GM23248 (cell line): ENCODE measurements at places on chromosomes 1 and 21.

DNA sequence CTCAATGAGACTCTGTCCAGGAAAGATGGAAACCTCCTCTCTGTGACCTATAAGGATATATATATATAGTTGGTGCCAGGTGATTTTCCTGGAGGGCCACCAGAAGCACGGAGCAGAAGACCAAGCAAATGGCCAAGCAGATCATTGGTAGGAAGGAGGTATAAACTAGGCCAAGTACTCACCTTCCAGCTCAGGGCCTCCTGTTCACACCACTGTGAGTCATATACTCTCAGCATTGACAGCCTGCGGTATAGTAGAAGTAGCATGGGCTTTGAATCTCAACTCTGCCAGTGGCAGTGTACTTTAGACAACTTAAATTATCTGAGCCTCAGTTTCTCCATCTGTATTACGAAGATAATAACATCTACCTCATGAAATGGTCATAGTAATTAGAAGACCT, 15.4 kb downstream of the IL12RB2 start:
- no peak for DNase-seq

DNA sequence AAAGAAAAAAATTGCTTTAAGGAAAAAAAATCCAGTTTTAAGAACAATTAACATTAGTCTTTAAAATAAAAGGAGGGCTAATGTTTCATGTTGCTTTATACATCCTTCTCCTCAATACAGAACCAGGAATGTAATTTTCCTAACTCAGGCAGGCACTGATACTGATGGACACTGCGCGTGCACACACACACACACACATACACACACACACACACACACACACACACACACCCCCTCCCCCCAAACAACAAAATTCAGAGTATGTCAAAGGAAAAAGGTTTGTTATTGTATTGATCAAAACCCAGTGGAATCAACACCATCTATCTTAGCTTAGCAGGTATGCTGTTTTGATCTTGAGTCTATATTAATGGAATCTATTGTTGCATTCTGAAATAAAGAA, 31.6 kb downstream of the PTP4A2 start:
- DNase-seq: no peak

GRCh38 chr1:41892301-41892781, 26.4 kb downstream of the HIVEP3 start:
- no peak for DNase-seq

DNA sequence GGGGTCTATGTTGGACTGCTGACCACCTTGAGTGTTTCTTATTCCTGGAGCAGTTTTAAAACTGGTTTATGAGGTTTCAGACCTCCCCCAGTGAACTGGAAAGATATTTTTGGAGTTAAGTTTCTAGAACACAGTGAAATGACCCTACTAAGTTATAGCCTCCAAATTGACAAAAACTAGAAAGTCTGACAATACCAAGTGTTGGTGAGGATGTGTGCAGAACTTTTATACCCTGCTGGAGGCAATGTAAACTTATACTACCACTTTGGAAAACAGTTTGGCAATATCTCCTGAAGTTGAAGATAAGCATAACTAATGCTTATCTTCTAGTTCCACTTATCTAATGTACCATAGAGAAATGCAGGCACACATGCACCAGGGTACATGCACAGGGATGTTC, 10.4 kb downstream of the OLFML2B start:
- no peak for DNase-seq

DNA sequence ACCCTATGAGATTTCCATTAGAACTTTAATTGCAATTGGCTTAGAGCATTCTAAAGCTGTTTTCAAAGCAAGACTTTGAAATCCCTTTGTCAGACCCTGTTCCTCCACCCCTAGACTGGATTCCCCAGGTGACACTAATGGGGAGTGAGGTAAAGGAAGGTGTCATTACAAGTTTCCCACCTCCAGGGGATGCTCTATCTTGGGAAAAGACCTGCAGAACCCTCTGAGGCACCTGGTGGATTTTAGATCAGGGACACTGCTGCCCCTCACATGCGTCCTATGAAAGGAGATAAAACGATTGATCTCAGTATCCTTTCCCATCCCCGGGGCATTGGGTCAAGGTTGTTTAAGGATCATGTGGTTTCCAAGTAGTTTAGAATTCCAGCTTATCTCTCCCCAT, 80.3 kb upstream of the RGS4 start:
- no peak for DNase-seq

DNA sequence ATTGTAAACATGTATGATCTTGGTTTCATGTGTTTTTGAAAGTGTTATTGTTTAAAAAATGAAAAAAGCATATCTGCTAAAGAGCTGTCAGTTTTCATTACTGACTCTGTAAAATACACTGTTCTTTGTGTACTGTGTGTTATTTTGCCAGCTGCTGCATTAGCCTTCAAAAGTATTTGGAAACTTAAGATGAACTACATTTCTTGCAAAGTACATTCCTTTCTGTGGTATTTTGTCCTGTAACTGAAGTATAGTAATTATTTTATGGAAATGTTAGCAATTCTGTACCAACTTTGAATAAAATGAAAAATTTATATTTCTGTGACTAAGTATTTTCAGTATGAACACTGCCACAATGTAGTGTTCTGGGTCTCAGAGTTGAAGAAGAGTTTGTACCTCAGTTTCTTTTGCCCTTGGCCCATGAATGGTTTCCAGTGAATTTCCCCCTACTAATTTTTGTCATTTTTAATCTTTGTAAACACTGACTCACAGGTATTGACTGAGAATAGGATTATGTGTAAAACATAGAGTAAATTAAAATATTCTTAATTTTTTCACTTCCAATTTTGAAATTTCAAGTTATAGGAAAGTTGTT, 32.7 kb downstream of the MRPS6 start:
- DNase-seq: no peak

DNA sequence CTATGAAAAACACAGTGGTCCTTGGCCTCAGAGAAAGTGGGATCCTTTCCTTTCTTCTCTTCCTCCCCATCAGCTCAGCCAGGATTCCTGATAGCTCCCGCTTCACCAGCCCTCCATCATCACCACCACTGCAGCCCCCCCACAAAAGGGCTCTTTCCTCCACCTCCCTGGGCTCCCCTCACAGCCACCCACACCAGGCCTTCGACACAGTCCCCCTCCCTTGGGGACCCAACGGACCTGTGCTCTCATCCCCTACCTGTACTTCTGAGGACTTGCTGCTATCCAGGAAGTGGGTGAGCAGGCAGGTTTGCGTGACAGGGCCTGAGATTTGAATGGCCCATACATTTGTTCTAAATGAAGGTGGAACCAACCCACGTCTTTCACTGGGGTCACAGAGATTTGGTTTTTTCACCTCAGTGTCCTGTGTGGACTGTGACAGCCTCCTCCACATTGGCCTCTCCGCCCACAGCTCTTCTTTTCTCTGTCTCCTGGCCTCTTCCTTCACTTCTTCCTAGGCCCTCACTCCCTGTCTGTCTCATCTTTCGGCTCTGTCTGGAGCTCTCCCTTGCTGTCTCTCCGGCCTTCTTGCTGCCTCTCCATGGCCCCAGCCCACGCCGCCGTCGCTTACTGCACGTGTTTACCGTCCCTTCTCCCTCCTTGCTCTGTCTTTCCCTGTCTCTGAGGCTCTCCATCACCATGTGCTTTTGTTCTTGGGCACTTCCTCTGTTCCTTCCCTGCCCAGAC, 238.6 kb downstream of the FOXD2 start:
- no peak for DNase-seq

DNA sequence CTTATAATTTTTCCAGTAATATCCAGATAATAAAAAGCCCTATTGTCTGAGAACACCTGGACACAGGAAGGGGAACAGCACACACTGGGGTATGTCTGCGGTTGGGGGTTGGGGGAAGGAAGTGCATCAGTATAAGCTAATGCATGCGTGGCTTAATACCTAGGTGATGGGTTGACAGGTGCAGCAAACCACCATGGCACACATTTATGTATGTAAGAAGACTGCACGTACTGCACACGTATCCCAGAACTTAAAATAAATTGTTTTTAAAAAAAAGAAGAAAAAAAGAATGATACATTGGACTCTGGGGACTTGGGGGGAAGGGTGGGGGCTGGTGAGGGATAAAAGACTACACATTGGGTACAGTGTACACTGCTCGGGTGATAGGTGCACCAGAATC, 144.9 kb upstream of the C1orf174 start:
- no peak for DNase-seq

GRCh38 chr1:161955606-161956005, 68.1 kb downstream of the OLFML2B start:
- DNase-seq: no peak

- peak; percentile 80 for DNase-seq
These were observed 45.1 kb downstream of the SLC2A1 start for GRCh38 chr1:42913426-42914091.

DNA sequence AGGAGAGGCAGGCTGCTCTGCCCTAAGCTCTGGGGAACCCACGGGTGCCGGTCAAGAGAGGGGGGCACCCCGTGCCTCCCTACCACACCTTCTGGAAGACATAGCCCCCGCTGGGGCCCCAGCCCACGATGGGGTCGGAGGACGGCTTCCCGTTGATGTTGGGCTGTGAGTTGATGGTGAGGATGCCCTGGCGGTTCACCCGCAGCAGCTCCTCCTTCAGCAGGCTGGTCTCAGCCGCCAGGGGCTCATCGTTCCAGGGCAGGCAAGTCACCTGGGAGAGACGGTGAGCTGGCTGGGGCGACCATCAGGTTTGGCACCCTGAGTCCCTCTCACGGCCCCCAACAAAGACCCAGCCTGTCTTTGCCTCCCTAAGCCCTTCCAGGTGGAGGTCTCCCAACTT, 11.9 kb downstream of the MTHFR start:
- no peak for DNase-seq

DNA sequence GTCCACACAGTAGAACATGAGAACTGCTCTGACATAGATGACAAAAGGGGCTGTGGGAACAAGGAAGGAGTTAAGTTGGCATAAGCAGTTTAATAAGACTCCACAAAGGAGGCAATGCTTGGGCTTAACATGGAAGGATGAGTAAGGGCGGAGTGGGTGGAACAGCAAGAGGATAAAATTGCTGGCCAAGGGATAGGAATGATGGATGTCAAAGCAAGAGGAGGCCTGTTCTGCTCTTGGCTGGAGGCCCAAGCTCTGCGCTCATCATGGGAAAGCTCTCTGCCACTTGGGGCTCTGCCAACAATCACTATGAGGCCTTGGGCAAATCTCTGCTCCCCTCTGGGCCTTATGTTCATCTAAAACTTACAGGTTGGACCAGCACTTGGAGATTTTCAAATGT, 98.3 kb upstream of the CAMK1G start:
- peak; percentile 46 for DNase-seq

GRCh38 chr1:163796394-163796821, 474.7 kb downstream of the NUF2 start:
- peak; percentile 38 for DNase-seq

- no peak for DNase-seq
These were observed 19.9 kb upstream of the SHCBP1L start for GRCh38 chr1:182972829-182973228.

- no peak for DNase-seq
These were observed 134.1 kb upstream of the RAB4A start for GRCh38 chr1:229136822-229137221.

DNA sequence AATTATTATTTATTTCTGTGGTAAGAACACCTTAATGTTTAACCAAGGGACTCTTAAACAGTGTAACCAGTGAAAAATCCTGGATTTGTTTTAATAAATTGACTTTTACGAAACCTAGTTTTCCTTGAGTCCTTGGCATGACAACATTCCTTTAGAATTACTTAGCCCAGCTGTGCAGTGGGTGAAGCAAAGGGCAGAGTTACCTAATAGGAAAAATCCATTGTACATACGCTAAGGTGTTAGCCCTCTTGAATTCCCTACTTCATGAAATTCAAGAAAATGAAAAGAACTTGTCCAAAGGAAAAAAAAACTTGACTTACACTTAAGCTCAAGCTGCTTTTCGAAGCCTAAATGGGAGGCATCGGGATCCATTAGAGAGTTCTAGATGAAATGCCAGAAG, 852.0 kb upstream of the ADAMTS5 start:
- DNase-seq: peak; percentile 46

DNA sequence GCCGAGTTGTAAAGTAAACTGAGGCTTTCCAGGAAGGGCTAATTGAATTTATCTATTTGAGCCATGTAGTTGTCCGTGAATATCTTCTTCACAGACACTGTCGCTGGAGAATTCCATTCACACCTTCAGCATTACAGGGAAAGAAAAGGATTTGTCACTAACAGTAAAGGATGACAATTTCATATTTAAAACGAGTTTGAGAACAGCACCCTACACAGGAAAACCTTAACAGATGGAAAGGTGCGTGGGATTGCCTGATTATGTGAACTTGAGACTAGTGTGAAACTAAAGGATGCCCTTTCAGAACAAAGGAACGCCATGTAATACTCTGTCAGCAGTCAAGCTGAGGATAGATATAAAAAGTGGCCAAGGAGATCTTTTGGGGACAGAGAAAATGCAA, 492.5 kb upstream of the ADGRL2 start:
- DNase-seq: no peak

DNA sequence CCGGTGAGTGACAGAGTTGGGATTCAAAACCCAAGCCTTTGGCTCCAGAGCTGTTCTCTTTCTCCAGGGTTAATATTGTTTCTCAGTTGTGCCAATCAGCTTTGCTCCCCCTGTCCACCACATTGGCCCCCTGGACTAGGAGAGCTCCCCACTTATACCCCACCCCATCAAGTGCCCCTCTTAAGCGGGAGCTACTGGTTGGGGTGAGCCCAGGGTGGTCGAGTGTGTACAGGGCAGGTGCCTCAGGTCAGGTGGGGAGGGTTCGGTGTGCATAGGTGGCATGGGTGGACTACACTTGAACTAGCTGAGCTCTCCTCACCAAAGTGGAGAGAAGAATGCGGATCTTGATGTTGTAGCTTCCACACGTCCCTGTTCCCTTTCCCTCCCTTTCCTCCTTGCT, 14.2 kb downstream of the KCNA2 start:
- no peak for DNase-seq

DNA sequence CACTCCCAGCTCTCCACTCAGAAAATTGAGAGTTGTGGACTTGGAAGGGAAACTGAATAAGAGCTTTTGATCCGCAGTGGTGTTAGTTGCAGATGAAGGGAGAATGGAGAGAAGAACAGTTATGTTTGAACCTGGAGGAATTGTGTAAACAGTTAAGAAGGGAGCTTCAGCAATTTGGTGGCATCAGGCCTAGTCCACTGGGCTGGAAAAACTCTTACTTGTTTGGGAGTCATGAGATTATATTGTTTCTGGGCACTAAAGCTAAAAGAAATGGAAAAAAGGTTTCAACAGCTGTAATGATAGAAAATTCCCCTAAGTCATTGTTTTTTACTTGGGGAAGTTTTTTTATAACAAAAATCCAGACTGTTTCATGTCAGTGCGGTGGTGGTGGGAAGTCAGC, 256.1 kb upstream of the C1orf87 start:
- DNase-seq: no peak

- DNase-seq: no peak
These were observed 25.7 kb downstream of the KCNK1 start for GRCh38 chr1:233639611-233640010.

GRCh38 chr1:22914633-22915217, 57.9 kb downstream of the LACTBL1 start:
- no peak for DNase-seq

GRCh38 chr1:64502083-64502482, 32.2 kb downstream of the CACHD1 start:
- DNase-seq: no peak

- no peak for DNase-seq
These were observed 79.4 kb upstream of the POU3F1 start for GRCh38 chr1:38125837-38126520.

GRCh38 chr1:27878787-27879335, 6.5 kb downstream of the THEMIS2 start:
- DNase-seq: no peak
